NCI-H2029 treated with DMSO at 0.1 percent for 48 hours (cell line): ENCODE measurements at places on chromosomes 2 and 18.

- no peak for DNase-seq
Measured at GRCh38 chr2:17475286-17475685, 43.0 kb downstream of the RAD51AP2 start.

DNA sequence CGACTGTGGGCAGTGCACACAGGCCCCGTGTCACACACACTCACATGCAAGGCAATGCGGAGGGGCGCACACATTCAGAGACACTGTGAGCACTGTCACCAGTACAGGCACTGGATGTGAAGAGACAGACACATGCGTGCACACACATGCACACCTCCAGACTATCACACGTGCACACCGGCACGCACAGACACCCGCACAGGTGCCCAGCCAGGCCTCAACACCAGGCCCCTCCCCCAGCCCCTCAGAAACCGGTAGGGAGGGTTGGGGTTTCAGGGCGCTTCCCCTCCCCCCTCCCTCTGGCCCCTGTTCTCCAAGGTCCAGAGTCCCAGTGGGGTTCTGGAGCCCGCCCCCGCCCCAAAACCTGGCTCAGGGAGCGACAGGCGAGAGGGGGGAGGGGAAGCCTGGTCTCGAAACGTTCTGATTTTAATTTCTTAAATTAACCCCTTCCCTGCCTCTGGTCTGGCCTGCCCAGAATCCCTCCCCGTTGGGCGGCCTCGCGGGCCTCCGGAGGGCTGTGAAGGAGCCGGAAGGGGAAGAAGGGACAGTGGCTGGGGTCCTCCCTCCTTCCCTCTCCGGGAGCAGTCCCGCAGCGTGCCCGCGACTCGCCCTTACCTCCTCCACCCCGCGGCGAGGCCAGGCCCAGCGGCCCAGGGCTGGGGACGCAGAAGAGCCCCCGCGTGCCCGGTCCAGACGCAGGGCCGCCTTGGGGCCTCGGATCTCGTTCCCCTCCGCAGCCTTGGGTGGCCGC, 558 bp downstream of the FBXO41 start:
- no peak for DNase-seq

GRCh38 chr2:28606986-28607441, 111.2 kb downstream of the PLB1 start:
- DNase-seq = no peak

DNA sequence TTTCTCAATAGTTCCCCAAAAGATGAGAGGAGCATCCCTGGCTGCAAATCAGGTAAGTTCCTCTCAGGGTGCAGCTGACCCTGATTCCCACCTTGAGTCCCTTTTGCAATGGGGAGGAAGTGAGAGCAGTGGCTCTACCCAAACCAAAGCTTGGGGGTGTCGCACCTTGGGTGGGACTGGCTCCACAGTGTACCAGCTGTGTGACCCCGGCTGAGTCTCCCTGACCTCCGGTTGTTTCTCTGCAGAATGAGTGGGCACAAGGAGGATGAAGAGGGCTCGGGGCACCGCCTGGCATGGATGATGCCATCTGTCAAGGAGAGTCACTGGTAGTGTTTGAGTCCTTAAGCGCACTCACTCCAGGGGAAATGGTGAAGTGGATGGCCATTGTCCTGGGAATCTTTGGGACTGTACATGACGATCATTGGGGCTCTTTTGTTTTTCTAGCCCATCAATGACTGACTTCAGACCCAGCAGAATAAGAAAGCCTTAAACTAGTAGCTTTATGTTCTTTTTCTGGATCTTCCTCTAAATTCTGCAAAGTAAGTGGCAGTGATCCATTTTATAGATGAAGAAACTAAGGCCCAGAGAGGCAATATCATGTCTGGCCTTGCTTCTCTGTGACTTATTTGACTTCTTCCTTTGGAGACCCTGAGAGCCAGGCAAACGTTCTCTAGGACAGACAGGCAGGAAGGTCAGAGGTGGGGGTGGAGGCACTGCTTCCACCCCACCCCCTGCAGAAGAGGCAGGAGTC, 106.3 kb upstream of the ST3GAL5 start:
- no peak for DNase-seq

DNA sequence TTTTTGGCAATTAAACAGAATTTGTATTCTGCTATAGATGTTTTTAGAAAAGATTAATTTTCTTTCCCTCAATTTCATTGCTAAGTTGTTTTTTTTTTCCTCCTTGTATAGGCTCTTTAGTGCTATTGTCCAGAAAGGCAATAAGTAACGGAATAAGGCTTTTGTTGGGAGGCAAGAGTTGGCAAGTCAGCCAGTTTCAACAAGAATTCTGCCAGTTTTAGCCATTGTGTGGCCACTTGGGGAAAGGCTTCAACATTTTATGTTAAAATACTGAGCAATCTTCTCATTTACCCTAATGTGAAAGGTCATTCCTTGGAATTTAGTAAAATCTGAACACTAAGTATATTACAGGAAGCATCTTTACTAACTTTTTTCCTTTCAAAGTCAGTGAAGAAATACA, 9.6 kb downstream of the CALCRL start:
- DNase-seq = no peak

DNA sequence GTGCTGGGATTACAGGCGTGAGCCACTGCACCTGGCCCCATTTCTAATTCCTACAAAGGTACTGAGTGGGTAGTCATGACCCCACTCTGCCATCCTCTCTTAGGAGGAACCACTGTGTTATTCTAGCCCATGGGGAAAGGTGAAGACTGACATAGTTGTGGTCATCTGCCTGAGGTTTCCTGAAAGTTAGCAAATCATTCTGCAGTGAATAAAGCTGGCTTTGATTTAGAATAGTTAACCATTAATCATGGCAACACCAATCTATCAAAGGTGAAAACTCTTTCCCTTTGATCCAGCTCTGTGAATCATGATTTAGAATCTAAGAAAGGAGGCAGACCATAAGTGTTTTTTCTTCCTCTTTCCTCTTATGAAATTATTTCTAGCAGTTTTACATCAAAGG, 50.8 kb downstream of the SUMO1 start:
- DNase-seq = no peak

DNA sequence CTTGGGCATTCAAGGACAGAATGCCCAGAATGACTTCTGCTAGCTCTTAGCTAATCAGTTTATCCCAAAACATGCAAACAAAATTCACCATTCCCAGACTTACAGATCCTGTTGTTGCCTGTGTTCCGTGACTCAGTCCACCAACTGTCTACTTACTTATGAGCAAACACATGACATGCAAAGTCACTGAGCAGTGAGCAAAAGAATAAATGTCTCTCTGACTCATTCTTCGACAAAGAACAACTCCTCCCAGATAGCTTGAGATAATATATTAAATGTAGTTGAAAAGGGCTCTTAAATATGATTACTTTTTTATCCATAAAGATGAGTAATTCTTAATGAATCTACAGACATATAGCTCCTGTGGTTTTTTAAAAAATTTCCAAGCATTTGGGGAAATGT, 9.0 kb upstream of the CREG2 start:
- DNase-seq = no peak

GRCh38 chr2:191366199-191366598, 121.0 kb downstream of the MYO1B start:
- no peak for DNase-seq

DNA sequence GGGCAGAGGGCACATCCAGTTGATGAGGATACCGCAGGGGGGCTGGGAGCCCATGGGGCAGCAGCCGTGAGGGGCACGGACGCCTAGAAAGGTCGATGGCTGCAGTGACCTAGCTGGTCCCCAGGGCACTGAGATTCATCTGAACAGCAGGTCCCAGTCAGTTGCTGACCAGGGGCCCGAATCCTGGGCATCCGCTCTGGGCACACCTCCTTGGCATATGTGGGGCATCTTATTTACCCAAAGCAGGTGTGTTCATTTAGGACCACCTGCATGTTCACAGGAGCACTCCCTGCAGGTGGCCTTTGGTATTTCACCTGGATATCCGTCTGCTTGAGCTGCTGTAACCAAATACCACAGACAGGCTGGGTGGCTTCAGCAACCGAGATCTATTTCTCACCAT, 72.0 kb upstream of the ODC1 start:
- no peak for DNase-seq

- no peak for DNase-seq
Measured at GRCh38 chr2:46329340-46329739, 32.1 kb downstream of the EPAS1 start.

- no peak for DNase-seq
Measured at GRCh38 chr2:200373973-200374416, 67.5 kb downstream of the SPATS2L start.

GRCh38 chr2:235171550-235172031, 219.8 kb downstream of the SH3BP4 start:
- no peak for DNase-seq

DNA sequence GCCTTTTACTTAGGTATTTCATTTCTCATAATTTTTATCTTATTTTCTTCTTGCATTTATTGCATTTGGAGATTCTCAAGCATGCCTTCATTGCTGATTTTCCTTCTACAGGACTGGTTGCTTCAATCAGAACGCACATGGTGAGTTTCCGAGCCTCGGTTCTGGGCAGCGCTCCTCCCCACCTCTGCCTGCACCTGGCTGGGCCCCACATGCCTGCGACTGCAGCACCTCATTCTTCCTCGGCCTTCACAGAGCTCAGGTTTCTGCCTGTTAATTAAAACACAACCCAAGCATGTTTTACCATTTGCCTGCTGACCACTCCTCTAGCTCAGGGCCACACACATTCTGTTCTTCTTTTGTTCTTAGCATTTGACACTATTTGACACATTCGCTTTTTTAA, 398.8 kb downstream of the GALR1 start:
- DNase-seq = no peak
